Stimulated activated CD8-positive, alpha-beta memory T cell treated with anti-CD3 and anti-CD28 coated beads, Interleukin-7, amount 100 ng/mL, for 1 hour (primary cell): ENCODE measurements at places on chromosomes 3 and 15.

DNA sequence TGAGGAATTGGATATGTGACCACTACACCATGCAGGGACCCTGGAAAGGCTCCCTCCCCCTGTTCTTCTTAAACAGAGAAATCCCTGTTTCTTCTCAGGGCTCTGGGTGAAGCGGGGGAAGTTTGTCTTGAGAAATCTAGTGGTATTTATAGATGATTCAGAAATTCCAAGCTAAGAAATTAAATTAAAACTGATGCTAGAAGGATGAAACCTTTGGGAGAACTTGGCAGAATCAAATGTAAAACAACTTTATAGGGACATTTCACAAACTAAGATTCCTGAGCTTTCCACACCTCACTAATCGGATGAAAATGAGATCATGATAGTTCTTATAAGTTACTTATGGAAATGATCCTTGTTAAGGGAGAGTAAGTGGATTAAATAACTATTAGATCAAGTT is 54.2 kb downstream of the FBXL2 start:
- DNase-seq: no peak

- DNase-seq: no peak
Observed at GRCh38 chr3:127222664-127223063, 29.7 kb downstream of the PRR23E start.

DNA sequence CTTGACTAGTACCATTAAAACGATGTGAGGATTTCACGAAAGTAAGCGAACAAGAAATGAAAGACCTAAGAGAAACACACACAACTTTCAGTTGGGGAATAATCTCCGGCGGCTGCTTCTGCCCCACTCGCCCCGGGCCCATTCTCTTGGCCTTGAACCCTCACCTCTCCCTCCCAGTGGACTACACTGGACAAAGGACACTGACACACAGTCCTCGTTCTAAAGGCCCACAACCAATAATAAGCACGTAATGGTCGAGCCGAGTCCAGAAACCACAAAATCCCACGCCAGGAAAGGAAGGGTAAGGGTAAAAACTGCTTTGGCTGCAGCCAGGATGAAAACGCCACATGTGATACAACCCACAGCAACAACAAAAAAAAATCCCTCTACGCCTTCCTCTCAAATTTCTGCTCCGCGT is 469 bp downstream of the ZNF770 start:
- no peak for DNase-seq

DNA sequence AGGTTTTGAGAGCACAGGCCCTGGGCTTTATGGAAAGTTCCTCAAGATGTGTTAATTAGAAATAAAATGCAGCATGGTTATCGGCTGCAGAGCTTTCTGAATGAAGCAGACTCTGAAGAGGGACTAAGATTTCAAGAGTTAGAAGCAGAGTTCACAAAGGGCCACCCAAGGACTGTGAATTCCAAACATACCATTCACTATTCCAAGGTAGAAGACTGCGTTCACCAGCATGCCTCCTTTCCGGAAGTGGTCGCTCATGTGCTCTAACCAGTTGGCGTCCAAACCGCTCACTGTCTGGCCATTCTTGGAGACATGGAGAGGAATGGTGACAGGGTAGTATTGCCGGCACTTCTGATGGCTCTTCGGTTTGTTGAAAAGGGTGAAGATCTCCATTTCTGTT is 104.9 kb downstream of the OXNAD1 start:
- no peak for DNase-seq

GRCh38 chr3:71384837-71385716 is 198.5 kb downstream of the FOXP1 start:
- DNase-seq: no peak

- DNase-seq: no peak
Observed at GRCh38 chr15:70788114-70789049, 25.0 kb upstream of the UACA start.

GRCh38 chr3:133540896-133541674 is 32.4 kb upstream of the CDV3 start:
- no peak for DNase-seq

DNA sequence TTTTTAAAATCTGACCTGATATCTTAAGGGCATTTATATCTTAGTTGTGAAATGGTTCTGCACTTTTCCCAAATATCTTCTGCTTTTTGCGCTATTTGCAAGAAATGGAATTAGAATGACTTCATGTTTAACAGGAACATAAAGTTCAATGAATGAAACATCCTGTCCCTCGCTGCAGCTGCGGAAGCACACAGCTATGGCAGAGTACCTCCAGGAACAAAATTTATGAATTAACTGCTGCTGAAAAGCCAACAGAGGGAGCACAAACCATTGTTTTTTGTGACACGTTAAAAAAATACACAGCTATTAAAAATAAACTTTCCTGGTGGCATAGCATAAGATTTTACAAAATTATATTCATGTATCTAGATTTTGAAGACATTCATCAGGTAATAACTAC is 404.4 kb upstream of the MDFIC2 start:
- no peak for DNase-seq

DNA sequence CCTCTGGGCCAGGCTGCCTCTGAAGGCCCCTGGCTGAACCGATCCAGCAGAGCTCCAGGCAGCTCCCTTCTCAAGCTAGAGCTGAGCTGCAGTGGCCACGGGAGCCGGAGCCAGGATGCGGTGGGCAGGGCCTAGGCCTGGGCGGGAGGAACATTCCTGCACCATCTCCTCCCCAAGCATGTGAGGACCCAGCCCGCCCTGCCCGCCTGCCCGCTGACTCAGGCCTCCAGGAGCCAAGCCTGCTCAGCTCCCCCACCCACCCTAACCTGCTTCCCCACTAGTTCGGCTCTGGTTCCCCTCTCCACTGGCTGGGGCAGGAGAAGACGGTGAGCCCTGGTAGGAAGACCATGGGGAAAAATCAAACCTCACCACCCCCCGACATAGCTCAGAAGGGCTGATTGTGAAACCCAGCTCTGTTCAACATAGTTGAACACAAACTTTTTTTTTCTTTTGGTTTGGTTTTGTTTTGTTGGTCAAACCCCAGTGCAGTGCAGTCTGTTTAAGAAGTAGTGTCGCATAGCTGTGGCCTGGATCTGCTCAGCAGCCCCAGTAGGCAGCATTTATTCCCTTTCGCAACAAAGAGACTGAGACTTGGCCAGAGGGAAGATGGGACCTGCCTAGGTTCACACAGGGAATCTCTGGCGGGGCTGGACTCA is 13.5 kb downstream of the SNX33 start:
- no peak for DNase-seq

DNA sequence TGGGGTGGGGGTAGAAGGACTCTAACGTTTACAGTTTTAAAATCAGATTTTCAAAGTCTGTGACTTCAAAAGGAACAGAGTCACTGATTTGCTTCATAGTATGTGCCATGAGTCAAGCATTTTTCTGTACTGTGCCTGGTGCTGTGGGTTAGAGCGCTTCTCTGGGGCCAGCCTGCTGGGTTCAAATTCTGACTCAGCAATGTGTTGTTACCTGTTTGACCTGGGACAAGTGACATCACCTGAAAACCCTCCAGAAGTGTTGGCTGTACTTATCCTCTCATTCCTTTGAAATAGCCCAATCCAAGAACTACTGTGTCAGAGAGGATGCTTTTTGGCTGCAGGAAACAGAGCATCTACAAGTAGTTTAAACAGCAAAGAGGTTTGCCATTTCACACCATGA is 101.7 kb downstream of the LSM3 start:
- DNase-seq: no peak

GRCh38 chr3:16897254-16897926 is 12.6 kb downstream of the PLCL2 start:
- no peak for DNase-seq

GRCh38 chr3:65886391-65886790 is 152.3 kb downstream of the MAGI1 start:
- DNase-seq: no peak

GRCh38 chr3:157786618-157787017 is 283.4 kb upstream of the VEPH1 start:
- no peak for DNase-seq

DNA sequence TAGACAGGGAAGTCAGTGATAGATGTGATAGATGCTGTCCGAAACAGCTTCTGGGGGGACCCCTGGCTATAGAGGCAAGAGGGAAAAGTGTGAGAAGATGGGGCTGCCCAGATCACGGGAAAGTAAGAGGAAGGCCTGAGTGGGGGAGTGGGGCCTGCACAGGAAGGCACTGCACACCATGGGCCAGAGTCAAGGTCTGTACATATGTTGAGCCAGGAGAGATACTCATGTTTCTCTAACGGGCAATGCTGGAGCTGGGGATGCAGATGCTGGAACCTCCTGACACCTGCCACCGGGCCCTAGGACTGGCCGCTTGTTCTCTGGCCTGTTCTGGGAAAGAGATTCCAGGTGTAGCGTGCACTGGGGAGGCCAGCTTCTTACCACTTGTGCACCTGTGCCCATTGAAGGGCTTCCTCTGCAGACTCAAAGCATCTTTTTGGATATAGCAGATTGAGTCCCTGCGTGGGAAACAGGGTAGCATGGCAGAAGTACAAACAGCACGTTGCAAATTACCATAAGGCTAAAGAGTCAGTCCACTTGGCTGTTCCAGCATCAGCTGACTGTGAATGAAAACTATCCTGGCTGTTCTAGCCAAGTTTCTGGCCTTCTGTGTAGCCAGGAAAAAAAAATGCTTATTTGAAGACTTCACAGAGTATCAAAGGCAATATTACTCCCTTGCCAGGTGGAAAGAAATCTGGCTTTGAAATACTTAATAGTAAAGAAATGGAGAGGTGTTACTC is 77.1 kb upstream of the GSK3B start:
- DNase-seq: no peak

GRCh38 chr3:17478673-17479072 is 263.8 kb downstream of the TBC1D5 start:
- no peak for DNase-seq

DNA sequence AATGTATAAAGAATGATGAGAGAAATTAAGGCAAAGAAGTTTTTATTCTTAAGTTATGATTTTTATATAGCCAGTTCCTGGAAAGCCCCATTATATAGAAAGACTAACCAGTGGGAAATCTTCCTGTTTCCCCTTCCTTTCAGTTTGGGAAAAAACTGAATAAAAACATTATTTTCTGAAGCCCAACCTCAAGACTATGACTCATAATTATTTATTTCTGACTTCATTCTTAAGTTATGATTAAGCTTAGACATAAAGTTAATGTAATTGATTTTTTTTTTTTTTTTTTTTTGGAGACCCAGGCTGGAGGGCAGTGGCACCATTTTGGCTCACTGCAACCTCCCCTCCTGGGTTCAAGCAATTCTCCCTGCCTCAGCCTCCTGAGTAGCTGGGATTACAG is 55.8 kb downstream of the TRPC1 start:
- no peak for DNase-seq

GRCh38 chr3:81980596-81981494 is 219.4 kb upstream of the GBE1 start:
- no peak for DNase-seq

DNA sequence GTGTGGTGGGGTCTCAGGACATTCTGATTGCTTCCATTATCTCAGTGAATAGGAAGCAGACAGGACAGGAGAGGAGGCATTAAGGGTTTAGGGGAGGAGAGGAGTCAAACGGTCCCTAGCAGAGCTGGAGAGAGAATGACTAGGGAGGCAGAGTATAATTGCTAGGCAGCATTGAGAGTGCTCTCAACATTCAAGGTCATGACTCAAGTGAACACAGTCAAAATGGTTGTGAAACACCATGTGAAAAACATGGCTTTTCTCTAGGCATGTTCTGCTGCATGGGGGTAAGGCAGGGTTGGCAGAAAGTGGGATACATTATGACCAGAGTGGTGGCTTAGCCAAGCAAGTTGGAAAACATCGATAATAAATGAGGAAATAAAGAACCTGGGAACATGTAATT is 19.5 kb upstream of the HRH1 start:
- DNase-seq: no peak

- no peak for DNase-seq
Observed at GRCh38 chr3:80688814-80689213, 921.0 kb upstream of the ROBO1 start.

GRCh38 chr3:39385456-39386090 is 2.4 kb downstream of the SLC25A38 start:
- no peak for DNase-seq

DNA sequence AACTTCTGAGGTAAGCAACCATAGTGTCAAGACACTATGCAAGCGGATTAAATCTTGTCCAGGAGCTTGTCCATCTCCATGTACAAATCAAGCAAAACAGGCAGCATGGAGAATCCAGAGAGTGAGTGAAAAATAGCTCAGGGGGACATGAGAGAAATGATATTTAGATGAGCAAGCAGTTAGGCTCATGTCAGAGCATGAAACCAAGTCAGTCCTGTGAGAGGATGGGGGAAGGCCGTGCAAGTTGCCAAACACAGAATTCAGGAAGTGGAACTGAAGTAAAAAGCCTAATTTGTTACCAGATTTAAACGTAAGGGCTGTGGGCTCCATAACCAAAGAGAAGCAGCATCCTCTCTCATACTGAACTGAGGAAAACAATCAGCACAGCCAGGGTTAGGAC is 995.9 kb downstream of the MCTP2 start:
- no peak for DNase-seq

GRCh38 chr3:197847866-197848401 is 56.9 kb downstream of the LRCH3 start:
- DNase-seq: no peak

DNA sequence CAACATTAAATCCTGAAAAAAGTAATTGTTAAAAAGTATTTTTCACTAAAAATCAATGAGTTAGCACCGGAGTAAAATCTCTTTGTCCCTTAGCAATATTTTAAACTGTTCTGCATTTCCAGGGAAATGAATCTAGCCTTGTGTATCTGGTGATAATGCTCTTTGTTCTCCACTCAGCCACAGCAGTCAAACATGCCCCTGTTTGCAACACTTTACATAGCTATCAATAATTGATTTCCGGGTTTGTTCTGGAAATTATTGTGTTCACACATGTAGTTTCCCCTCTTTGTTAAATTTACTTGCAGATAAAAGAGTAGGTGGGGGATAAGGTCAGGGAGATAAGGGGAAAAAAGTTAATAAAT is 3.6 kb upstream of the A4GNT start:
- DNase-seq: no peak

GRCh38 chr15:80752204-80752603 is 27.0 kb upstream of the CEMIP start:
- no peak for DNase-seq

DNA sequence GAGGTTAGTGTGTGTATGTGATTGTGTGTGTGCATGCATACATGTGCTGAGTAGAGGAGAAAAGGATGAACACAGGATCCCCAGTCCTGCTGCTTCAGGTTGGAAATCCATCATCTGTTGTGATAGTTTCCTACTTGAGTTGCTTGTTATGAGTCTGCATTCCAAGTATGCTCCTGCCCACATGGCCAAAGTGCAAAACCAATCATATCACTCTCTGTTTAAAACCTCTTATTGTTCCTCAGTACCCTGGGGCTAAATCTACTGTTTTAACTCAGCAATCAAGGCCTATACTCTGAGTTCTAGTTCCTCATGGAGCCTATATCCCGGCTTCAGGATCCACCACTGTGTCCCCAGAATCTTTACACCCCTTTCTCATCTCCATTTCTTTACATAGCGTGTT is 139.9 kb upstream of the TLE3 start:
- no peak for DNase-seq

DNA sequence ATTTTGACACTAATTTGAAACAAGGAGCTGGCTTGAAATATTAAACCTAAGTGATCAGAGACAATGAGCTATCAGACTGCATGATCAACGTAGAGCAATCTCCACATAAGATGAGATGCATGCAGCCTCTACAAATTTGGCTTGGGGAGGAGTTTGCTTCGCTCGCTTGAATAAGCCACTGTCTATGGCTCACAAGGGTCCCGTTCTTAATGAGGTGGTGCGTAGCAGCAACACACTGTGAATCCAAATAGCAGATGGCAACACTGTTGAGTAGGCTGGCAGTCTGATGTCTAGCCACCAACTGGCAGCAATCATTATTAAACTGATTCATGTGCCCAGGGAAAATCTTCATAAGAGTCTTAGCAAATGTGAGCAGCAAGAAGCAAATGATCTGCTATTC is 125.4 kb upstream of the CCDC54 start:
- DNase-seq: no peak

GRCh38 chr3:157535667-157536066 is 32.5 kb upstream of the VEPH1 start:
- no peak for DNase-seq
